ENCODE measurements at places on chromosomes 12 and 14. TPM values are rescaled to one million over a fixed set of nuclear protein-coding genes. Genes with fewer than 3 reads are reported as not detected.

- no peak for DNase-seq
Observed at GRCh38 chr14:42000450-42000849, 393.8 kb downstream of the LRFN5 start.

DNA sequence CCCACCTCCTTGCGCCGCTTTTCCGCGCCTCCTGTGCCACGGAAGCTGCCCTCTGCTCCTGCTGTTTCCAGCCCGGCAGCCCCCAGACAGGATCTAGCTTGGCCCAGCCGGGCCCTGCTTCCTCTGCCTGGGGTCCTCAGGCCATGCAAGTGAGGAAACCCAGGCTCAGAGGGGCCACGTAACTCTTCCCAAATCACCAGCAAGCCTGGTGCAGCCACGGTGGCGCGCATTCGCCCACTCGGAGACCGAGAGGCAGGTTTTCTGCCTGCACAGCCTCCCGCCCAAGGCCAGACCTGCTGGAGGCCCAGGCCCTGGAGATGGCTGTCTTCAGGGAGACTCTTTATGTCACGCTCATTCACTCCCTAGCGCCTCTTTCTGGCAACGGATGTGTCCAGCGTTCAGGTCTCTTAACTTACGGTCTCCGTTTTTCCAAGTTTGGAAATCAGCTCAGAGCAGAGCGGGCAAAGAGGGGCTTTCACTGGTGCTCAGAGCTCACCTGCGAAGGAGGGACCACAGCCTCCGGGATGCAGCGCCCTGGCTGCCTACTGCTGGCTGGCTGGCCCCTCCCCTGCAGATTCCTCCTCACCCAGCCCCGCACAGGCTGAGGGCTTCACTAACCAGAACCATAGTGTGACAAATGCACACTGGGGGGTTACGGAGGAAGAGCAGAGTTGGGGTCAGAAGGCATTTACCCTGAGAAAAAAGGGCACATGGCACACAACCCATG is 20.6 kb upstream of the CEP170B start:
- no peak for DNase-seq

GRCh38 chr12:97960741-97961608 is 498.4 kb downstream of the RMST start:
- DNase-seq, result peak; percentile 64

DNA sequence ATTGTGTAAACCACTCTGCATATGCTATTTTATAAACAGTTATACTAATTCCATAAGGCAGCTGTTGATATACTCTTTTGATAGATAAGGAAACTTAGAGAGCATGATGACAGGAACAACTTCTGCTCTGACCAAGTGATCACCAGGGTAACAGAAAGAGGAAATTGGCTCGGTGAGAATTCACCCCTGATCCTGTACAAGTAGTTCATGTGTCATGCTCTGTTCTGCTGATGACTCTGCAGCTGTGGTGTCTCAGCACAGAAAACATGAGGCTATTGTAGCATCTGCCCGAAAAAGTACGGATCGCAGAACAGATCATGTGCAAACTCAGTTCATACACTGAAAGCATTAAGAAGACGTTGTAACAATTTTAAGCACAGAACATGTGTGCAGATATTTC is 345.0 kb downstream of the LRIG3 start:
- no peak for DNase-seq

DNA sequence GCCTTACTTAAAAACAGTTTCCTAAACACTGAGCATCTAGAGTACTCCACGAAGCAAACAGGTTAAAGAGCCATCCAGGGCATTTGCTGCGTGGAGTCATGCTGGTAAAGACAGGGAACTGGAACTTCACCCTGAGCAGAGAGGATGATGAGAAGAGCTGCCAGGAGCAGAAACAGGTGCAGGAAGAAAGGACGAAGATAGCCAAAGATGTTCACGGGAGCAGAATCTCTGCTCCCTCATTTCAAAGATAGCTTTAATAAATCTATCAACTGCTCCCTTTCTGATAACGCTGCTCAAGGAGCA is 280.8 kb upstream of the FKBP4 start:
- no peak for DNase-seq

- peak; percentile 18 for DNase-seq
Observed at GRCh38 chr12:85755760-85756159, 80.4 kb downstream of the RASSF9 start.

DNA sequence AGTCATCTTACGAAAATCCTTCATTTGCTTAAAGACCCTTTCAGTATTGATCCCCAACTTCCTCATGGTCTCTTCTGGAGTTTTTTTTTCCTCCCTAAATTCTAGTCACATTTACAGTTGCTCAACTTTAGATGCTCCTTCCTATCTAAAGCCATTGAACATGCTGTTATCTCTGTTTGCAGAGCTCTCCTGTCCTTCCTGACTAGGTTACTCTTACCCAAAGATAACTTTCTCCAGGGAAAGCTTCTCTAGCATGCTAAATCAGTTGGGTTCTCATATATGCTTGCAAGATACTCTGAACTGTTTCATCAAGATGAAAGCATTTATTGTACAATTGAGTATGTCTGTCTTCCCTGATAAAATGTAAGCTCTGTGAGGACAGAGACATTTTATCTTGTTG is 1.8 kb upstream of the RAB21 start:
- no peak for DNase-seq

DNA sequence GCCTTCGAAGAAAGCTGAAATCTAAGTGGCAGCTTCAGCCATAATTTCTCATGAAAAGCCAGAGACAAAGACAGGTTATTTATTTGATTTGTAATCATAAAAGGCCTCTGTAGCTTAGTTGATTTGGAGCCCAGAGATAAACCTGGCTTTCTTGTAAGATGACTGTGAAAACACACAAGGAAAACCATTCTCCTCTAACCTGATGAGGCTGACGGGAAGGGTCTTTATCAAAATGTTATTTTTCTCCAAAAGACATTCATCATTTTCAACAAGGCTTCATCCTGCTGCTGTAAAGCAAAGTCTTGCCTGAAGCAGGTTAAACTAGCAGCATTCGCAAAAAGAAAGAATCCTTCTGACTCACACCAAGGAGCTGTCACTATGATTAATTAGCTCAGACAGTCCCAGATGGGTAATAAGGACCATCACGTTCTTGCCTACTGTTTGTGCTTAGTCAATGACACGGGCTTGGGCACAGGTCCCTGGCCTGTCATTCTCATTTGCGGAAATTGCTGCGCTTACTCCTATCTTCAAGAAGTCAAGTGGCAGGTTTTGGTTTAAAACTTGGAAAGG is 286.6 kb downstream of the C12orf75 start:
- no peak for DNase-seq

GRCh38 chr14:34461334-34462131 is 507 bp downstream of the SPTSSA start:
- peak; percentile 60 for DNase-seq

GRCh38 chr14:65002586-65003210 is 16.0 kb downstream of the FNTB start:
- no peak for DNase-seq

GRCh38 chr12:6708960-6709394 is 8.4 kb upstream of the PIANP start:
- no peak for DNase-seq

DNA sequence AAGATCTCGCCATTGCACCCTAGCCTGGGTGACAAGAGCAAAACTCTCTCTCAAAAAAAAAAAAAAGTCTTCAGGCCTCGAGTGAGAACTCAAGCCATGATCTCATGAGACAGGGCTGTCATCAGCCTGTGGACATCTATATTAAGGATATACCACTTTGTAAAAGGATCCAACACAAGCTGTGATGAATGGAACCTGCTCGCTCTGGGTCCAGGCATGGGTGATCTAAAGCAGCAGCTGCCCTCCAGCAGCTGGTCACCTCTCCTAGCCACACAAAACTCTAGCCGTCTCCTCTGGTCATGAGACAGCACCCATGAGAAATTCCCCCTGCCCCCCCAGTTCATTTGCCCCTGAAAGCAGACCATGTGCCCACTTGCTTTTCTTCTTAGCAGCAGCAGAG is 19.1 kb upstream of the DGLUCY start:
- DNase-seq, result no peak

DNA sequence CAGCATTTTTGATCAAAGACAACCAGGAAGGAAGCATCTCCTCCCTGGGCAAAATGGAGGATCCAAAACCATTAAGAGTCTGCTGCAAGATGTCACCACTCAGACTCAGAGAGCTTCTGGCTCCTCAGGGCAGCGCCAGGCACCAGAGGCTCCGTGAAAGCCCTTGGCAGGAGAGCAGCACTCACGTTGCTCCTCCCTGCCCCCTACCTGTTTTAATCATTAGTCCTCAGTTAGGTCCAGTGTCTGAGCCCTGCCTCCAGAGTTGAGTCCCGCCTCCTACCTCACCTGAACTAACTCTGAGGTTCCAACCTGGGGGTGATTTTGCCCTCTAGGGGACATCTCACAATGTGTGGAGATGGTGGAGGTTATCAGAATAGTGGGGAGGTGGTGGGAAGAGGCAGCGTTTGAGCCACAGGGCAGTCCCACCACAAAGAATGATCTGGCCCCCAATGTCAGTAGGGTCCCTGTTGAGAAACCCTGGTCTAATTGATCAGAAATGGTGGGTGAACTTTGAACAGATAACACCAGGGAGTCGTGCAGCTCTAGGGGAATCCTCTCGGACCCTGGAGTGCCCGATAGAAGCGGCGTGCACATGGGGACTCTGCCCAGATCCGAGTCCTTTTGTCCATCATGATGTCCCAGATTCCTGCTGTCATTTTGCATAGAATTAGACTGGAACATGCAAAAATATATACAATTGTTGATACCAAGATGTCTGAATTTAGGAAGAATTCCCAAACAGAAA is 156.7 kb upstream of the DIO3 start:
- peak; percentile 3 for DNase-seq

- DNase-seq, result no peak
Observed at GRCh38 chr12:62698701-62699101, 232.1 kb downstream of the MON2 start.

GRCh38 chr14:68469208-68469713 is 323.6 kb downstream of the ZFP36L1 start:
- DNase-seq, result no peak

DNA sequence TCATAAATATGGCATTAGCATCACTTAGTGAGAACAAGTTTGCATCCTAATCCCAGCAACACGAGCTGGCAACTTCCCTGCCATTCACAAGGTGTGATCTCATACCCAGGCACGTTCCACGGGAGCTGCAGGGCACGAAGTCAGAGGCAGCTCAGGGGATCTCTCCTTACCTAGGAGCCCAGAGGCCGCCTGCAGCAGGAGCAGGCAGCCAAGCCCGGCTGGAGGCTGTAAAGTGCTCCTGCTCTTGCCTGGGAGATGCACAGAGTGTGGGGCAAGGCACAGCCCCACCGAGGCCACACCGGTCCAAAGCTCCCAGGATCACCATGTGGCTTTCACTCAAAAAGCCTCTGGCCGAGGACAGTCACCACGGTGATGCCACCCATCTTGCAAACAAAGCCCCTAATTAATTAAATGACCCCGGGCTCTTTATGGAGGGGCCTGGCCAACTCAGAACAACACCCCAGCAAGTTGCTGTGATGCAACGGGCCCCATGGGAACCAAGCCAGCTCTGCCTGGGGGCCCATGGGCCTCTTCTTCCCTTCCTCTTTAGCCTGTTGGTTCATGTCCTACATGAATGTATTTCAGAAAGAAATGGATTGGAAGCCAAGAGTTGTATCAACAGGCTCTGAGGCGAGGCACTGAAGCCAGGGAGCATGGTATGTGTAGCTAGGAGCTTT is 26.5 kb downstream of the NUAK1 start:
- peak; percentile 52 for DNase-seq

DNA sequence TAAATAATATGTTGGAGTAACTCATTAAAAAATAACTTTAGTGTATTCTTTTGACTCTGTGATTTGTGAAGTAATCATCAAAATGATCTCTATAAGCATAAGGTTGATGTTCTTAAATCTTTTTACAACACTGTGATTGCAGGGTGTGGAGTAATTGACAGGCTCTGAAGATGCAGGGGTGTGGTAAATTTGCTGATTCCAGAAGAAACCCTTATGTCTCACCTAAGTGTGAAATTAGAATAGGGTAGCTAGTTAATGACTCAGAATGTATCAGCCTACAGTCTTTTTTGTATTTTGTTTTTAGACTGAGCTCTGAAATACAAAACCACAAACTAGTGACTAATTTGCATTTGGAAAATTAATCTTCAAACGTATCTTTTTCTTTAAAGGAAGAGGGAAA is 5.9 kb downstream of the PRPF39 start:
- DNase-seq, result peak; percentile 6

GRCh38 chr12:102376181-102376747 is 104.1 kb downstream of the IGF1 start:
- no peak for DNase-seq

- no peak for DNase-seq
Observed at GRCh38 chr12:131987552-131987951, 37.8 kb downstream of the EP400 start.

DNA sequence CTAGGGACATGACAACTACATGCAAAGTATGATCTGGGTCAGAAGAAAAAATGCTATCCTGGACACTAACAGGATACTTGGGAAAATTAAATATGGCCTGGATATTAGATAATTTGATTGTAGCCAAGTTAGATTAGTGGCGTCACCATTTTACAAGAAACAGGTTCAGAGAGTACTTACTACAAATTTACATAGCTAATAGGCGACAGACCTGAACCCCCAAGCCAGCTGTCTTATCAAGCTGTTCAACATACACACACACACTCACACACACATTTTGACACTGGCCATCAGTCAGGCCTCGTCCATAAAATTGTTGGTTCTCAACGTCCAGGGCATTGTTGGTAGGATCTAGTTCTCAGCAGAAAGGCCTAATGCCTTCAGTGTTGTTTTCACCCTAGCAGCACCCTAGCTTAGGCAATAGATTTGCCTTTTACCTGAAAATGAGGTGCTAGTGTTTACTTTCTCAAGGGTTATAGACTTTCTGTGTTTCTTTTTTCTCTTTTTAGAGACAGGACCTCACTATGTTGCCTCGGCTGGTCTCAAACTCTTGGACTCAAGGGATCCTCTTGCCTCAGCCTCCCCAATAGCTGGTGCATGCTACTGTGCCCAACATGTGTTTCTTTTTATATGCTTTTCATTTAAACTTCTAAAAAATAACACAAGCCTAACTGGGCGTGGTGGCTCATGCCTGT is 3.3 kb upstream of the C14orf93 start:
- DNase-seq, result no peak

The A2M gene
- 104 TPM for polyA plus RNA-seq

The CCDC197 gene
- polyA plus RNA-seq, result 0.21 TPM

The KCNA1 gene
- not detected for polyA plus RNA-seq

The ASIC1 gene
- polyA plus RNA-seq, result 6.9 TPM

The RNASE7 gene
- not detected for polyA plus RNA-seq

The CD163 gene
- not detected for polyA plus RNA-seq

The CLEC2D gene
- 7.8 TPM for polyA plus RNA-seq

The KRT85 gene
- polyA plus RNA-seq, result not detected

The SERPINA12 gene
- polyA plus RNA-seq, result not detected

The CLEC6A gene
- polyA plus RNA-seq, result 0.26 TPM

The CLEC4E gene
- not detected for polyA plus RNA-seq
